ENCODE measurements at places on chromosomes 1 and 21.

DNA sequence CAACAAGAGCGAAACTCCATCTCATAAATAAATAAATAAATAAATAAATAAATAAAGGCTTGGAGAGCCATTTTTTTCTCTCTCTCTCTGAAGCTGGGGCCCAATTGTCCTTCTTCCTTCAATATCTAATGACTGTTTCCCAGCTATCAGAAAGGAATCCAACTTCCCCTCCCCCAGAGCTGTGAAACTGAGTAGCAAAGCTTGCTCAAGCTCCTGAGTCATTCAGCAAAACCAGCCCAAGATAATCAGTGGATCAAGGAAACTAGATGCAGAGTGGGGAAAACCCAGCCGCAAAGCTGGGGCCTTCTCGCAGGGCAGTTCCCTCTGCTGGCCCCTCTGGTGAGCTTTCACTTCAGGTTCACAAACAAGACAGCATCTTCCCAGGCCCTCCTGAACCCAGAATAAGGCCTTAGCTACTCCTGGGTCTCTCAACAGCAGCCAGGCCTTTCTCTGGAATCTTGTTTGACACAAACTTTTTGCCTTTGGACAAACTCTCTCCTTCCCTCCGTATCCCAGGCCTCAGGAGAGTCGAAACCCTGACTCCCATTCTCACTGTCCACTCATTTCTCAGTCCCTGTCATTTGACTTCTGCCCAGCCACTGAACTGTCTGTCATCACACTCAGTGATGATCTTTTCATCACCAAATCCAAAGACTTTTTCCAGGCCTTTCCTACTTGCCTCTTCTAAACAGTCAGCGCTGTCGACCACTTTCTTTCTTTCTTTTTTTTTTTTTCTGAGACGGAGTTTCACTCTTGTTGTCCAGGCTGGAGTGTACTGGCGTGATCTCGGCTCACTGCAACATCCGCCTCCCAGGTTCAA, 18.0 kb upstream of the PTP4A2 start:
- peak; percentile 60 for DNase-seq

- no peak for DNase-seq
Observed at GRCh38 chr1:157509546-157510232, 42.6 kb downstream of the FCRL5 start.

DNA sequence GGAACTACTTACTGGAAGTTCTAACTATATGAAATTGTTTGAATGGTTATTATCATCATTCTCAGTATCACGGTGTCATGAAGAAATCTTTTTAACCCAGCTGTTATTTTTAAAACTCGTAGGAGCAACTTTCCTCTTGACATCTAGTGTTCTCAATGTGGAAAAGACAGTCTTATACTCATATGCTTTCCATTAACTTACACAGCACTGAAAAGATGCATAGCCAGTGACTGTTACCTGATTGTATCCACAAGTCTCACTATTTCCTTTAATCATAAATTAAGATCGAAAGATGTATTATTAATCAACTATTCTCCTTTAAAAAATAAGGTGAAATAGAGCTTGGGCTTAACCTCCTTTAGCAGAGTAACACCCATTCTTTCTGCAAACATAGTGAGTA, 59.7 kb upstream of the TNFSF4 start:
- DNase-seq, result no peak

DNA sequence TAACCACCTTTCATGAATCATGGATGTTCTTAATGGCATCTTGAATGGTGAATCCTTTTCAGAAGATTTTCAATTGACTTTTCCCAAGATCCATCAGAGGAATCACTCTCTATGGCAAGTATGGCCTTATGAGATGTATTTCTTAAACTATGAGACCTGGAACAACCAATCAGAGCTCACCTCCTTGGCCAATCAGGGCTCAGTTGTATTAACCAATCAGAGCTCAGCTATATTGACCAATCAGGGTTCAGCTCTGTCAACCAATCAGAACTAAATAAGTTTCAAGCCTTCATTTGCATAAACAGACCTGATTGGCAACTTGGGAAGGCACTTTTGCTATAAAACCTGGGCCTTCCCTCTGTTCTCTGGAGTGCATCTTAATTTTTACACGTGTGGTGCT, 13.6 kb upstream of the FAM3B start:
- DNase-seq, result no peak

DNA sequence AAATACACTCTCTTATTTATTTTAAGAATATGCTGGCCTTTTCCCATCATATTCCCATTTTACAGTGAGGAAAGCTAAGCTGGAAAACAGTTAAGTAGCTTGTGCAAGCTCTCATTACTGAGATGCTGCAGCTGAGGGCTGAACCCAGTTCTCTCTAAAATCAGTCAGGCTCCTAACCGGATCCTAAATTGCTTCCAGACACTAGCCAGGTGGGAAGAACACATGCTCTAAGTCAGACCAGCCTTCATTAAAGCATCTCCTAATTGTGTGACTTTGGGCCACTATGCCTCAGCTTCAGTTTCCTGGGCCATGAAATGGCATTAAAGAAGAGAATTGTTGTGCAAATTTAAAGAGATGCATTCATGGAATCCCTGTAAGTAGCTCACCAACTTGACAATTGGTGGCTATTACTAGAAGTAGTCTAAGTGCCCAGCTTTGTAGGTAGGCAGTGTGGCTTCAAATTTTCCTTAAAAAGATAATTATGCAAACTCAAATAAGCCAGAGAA, 228.4 kb downstream of the DAB1 start:
- DNase-seq, result no peak

DNA sequence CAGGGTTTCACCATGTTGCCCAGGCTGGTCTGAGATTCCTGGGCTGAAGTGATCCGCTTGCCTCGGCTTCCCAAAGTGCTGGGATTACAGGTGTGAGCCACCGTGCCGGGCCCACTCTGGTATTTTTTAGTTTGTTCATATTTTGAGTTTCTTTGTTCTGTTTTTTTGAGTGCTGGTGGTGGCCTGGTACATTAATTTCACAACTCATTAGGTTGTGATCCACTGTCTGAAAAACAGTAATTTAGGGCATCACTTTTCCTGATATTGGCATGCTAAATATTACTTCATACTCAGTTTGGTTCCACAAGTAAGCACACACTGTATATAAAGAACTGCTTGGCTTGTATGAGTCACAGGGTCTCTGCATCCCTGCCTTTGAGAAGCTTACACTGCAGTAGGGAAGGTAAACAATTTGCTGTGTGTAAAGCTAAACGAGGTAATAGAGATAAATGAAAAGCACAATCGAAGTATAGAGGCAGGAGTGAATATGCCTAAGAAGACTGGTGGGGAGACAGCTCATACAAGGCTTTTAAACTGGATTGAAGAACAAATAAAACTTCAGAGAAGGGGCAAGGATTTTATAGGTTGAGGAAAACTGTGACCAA, 7.7 kb downstream of the SNX27 start:
- DNase-seq, result no peak

DNA sequence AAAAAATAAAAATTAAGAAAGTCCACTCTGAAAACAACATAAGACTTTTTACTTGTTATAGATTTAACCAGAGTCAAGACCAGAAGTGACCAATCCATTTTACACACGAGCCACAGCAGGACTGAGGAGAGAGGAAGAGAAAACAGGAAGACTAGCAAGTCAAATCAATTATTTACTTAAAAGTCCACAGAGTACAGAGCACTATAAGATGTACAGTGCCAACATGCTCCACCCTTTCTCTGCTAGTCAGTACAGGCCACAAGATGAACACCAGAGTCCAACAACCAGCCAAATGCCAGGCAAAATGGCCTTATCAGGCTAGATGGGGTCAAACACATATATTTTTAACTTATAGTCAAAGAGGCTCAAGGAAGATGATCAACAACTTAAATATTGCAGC, 19.5 kb downstream of the LUZP1 start:
- no peak for DNase-seq

DNA sequence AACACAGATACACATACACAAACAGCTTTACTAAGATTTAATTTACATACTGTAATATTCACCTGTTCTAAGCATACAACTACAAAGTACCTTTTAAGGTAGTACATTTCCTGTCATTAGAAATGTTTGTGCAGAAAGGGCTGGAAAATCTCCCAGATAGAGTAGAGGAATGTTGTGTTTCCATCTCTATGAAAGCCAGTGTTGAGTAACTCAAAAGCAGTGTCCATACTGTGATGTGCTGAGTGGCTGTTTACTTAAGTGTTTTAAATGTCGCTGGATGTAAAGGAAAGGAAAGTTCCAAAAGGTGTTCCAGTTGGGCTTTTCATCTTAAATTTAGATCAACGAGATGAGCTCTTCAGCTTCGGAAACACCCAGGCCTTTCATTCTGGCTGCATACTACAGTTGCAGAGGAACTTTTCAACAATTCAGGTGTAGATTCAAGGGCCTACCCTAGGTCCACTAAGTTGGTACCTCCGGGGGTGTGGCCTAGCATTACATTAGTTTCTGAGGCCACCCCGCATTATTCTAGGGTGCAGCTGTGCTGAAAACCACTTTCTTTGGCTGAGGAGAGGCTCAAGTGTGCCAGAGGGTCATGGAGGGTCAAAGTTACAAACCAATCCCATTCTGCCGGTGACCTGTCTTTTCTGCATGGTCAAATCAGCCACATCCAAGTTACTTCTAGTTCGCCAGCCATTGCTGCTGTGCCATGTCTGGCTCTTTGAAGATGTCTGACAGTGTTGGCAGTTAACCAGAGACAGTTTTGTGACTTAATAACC, 78.1 kb downstream of the LRRC8D start:
- DNase-seq, result no peak

GRCh38 chr21:42476388-42477331, 19.4 kb downstream of the RSPH1 start:
- no peak for DNase-seq

- DNase-seq, result no peak
Observed at GRCh38 chr1:27529704-27530018, 39.7 kb upstream of the WASF2 start.

- no peak for DNase-seq
Observed at GRCh38 chr1:43435146-43436145, 18.3 kb downstream of the HYI start.

- no peak for DNase-seq
Observed at GRCh38 chr1:27363766-27364695, 2.7 kb downstream of the MAP3K6 start.

DNA sequence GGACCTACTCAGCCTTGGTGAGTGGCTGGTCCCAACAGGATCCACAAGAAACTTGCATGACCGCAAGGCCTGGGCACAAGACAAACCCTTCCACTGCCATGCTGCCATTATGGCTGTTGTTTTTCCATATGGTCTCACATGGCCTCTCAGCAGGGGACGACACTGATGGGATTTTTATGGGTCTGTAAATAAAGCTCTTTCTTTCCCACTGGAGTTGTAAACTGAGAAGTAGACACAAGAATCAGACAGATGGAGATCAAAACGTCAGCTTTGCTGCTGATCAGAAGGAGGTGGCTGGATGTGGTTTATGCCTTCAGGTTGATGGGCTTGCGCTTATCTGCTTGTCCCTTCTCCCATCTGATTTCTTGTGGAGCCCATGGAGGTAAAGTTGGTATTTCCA, 138.1 kb upstream of the KCNJ6 start:
- no peak for DNase-seq

- no peak for DNase-seq
Observed at GRCh38 chr1:68384872-68385411, 64.8 kb downstream of the RPE65 start.
